ENCODE measurements at places on chromosomes 4 and X. TPM values are rescaled to one million over a fixed set of nuclear protein-coding genes. Genes with fewer than 3 reads are reported as not detected.

- no peak for DNase-seq
These were observed 50.1 kb downstream of the STARD8 start for GRCh38 chrX:68697465-68698125.

- DNase-seq = no peak
These were observed 180.0 kb downstream of the GALNTL6 start for GRCh38 chr4:171993247-171993646.

GRCh38 chrX:55907968-55908607, 190.5 kb downstream of the RRAGB start:
- peak; percentile 83 for DNase-seq

GRCh38 chr4:70589785-70590184, 2.3 kb upstream of the AMBN start:
- DNase-seq = no peak

DNA sequence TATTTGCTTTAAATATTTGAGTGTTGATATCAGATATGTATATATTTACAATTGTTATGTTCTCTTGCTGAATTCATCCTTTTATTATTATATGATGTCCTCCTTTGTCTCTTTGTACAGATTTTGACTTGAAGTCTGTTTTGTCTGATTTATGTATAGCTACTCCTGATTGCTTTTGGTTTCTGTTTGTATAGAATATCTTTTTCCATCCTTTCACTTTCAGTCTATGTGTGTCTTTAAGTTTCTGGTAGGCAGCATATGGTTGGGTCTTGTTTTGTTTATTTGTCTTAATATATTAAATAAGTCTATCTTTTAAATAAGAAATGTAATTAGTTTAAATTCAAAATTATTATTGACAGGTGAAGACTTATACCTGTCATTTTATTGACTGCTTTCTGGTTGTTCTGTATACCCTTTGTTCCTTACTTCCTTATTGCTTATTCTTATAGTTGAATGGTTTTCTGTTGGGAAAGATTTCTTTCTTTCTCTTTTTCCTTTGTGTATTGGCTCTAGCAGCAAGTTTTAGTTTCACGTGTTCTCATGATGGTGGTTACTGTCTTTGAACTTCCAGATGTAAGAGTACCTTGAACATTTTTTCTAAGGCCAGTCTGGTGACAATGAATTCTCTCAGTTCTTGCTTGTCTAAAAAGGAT, 31.1 kb downstream of the RAB28 start:
- no peak for DNase-seq

DNA sequence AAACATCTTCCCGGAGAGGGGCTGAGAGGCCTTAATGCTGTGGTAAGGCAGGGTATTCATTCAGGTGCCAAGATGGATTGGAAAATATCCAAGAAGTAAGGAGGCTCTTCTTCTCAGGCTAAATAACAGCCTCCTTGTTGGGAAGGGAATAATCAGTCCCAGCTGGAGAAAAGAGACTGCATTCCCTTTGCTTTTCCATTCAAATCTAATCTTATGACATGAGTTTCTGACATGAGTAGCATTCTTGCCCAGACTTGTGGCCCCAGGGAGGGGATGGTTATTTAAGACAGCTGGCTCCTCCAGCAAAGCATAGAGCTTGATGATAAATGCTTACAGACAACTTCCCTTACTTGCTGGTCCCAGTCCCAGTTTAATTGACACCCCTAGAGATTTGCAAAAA, 98.3 kb downstream of the DCLK2 start:
- DNase-seq = no peak

DNA sequence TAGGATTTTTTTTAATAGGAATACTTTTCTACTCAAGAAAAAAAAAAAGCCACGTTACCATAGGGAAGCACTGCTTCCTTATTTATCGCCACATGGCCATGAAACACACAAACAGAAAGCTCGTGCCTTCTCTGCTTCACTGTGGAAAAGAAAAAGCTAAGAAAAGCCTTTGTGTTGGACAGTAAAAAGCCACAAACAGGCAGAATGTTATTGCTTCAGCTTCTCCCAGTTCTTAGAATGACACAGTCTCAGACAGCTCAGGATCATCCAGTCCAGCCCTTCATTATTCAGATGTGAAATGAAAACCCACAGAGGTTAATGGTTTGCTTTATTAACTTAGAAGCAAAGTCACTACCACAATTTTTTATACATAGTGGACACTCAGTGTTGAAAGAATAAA, 181.6 kb upstream of the NOCT start:
- no peak for DNase-seq

DNA sequence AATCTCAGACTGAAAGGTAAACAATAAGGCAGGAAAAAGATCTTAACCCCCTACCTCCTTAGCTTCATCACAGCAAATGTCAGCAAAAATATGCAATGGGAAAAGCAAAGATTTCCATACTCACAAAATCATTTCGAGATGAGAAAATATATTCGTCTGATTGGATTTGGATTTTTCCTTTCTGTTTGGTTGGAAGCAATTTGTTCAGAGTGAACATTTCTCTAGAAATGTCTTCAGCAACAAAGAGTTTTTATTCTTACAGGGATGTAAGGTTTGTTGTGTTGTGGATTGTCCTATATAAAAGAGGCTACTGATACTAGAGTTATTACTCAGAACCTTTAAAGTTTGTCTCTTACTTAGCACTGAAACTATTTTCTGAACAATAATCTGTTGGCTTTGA, 23.8 kb downstream of the GRIA2 start:
- DNase-seq = no peak

- DNase-seq = no peak
These were observed 11.0 kb downstream of the SH3BP2 start for GRCh38 chr4:2803624-2804448.

GRCh38 chr4:13289391-13289790, 194.7 kb downstream of the RAB28 start:
- DNase-seq = no peak

DNA sequence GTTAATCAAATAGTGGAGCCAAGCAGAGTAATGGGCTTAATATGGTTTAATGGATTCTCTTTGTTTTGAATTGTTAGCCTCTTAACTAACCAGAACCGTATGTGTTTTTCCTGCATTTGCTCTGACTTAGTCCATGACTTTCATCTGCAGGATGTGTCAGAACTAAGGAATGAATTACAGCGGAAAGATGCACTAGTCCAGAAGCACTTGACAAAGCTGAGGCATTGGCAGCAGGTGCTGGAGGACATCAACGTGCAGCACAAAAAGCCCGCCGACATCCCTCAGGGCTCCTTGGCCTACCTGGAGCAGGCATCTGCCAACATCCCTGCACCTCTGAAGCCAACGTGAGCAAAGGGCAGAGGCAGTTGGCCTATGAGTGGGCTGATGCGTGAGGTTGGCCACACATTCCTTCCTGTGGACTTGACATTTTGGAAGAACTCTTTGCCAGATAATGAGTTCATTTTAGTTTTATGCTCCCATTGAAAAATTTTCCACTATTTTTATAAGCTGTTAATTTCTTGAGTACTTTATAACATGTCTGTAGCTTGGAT, 9.1 kb downstream of the MED28 start:
- DNase-seq = no peak

GRCh38 chr4:16264798-16265197, 38.5 kb upstream of the TAPT1 start:
- DNase-seq = peak; percentile 65

DNA sequence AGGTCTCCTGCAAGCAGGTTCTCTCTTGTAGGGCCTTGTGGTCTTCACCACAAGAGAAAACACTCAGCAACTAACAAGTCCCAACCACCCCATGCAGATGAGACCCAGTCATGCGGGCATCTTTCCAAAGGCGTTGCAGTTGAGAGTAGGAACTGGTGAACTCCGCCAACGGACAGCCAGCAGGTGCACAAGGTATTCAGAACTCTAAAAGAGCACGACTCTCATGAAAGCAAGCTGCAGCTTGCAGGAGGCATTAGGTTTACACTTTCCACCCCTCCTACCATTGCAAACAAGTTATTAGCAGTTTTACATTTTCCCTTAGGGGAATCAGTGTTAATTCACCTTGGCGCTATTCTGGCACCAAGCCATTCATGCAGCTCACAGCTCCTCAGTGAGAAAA, 173.4 kb upstream of the KIT start:
- DNase-seq = no peak

DNA sequence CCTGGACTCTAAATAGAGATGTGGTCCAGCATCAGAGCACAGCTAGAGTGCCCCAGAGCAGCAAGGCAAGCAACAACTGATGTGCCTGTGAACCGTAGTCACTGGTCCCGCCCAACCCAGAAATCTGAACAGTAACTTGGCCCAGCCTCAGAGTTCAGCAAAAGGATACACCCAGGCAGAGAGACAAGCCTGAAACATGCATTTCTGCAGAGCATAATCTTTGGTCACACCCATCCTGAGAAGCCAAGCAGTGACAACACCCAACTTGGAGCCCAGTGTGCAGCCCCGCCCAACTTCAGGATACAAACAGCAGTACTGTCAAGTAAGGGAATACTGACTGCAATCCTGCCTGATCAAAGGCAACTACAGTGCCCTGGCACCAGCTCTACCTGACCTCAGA, 78.9 kb downstream of the CCDC160 start:
- no peak for DNase-seq

DNA sequence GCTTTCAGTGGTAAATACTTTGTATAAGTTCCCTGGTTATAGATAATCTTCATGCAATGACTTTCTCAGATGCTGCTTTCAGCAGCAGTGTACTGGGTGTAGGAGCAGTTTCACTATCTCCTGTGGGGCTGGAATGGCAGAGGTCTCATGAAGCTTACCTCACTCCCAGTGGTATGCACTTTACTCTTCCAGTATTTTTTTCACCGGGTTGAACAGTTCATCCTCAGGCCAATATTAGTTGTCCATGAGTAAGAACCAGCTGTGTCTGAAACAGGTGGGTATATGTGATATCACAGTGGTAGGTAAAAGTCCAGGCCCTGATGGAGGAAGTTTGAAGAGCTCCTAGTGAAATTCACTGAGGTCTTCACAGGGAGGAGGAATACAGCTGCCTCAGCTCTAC, 351.5 kb upstream of the EMCN start:
- DNase-seq = no peak

DNA sequence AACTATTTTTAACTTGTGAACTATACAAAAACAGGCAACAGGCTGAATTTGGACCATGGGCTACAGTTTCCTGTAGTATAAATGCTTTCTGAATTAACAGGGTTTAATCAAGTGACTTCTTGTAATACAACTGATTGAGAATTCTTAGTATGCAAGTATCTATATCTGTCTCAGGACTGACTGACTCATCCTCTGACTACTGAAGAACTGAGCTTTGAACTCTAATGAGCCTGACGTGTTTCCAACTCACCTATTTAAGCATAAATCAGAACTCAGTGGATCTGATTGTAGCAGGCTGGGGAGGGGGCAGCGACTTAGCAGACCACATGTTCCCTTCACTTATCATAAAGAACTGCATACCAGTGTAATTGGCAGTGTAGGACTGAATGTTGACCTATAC, 7.8 kb downstream of the SPATA4 start:
- no peak for DNase-seq

GRCh38 chrX:45208121-45208856, 7.6 kb upstream of the DIPK2B start:
- DNase-seq = peak; percentile 1

DNA sequence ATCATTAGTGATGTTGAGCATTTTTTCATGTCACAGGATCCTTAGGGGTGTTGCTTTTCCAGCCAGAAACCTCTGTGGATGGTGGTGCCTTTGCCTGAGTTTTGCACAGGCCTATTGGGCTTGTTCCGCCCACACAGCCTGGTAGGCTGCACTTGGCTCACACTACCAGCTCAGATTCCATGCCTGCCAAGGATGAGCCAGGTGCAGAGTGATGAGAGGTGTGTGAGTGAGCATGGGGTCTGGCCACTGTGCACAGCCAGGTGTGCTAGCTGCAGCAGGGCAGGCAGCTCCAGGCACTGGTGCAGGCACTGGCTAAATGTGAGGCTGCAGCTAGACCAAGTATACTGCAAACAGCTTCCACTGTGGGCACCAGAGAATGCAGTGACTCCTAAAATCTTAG, 341.6 kb downstream of the FSTL5 start:
- no peak for DNase-seq

- no peak for DNase-seq
These were observed 2.6 kb downstream of the SEC24D start for GRCh38 chr4:118833192-118833820.

DNA sequence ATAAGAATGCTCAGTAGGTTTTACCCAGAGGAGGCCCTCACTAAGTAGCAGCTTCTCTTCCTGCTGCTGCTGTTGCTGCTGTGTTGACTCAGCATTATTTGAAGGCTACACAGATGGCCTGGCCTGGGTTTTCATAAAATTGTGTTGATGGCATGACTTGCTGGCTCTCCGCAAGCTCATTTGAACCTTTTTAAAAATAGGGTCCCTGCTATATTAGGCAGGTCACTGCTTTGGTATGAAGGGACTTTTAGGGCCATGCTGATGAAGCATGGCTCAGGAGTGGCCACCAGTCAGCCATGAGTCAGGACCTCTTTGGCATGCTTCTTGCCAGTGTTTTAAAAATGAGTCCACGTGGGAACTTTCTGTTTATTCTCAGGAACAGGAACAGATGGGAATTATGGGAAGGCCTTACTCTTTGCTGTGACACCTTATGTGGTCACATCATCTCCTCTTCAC, 128.7 kb downstream of the MID1IP1 start:
- no peak for DNase-seq

- DNase-seq = peak; percentile 72
These were observed at the start of gene FREM3 for GRCh38 chr4:143700416-143701352. Gene FREM3, minus strand, starts transcription at chr4:143700675. Its CDS starts 0 bp downstream, at chr4:143700675.

- DNase-seq = no peak
These were observed 24.9 kb downstream of the AR start for GRCh38 chrX:67568769-67569168.

GRCh38 chrX:112025753-112026152, 56.8 kb downstream of the TRPC5 start:
- DNase-seq = no peak

Gene HUWE1
- 212 TPM for total RNA-seq

Gene UGT2A1
- not detected for total RNA-seq

Gene PPP2R2C
- total RNA-seq = 7.6 TPM

Gene MAGEA1
- total RNA-seq = not detected

Gene STK32B
- total RNA-seq = 1.5 TPM

Gene SCLT1
- total RNA-seq = 14.5 TPM

Gene SMIM10
- 2.1 TPM for total RNA-seq

Gene QRFPR
- 1.3 TPM for total RNA-seq

Gene ACSL1
- 11.0 TPM for total RNA-seq

Gene HTATSF1
- total RNA-seq = 85.5 TPM

Gene IBSP
- not detected for total RNA-seq

Gene NPY2R
- 0.47 TPM for total RNA-seq

Measured in GM23338 (cell line).